Motor neuron (in vitro differentiated cells): ENCODE measurements at places on chromosomes 5 and 9. TPM values are rescaled to one million over a fixed set of nuclear protein-coding genes. Genes with fewer than 3 reads are reported as not detected.

SWI5 gene
- 52.0 and 52.2 TPM in 2 replicates for total RNA-seq

ERMP1 gene
- total RNA-seq, result 12.2 and 16.9 TPM in 2 replicates

PHPT1 gene
- total RNA-seq, result 274 and 293 TPM in 2 replicates

LPAR1 gene
- 49.6 and 51.3 TPM in 2 replicates for total RNA-seq

NKD2 gene
- total RNA-seq, result 7.0 and 8.7 TPM in 2 replicates

KIF20A gene
- total RNA-seq, result 1.2 and 2.1 TPM in 2 replicates

CCL27 gene
- 0.59 TPM in 1 of 2 replicates, not detected in the other for total RNA-seq

PCDHGB5 gene
- total RNA-seq, result 10.7 and 11.4 TPM in 2 replicates

GMCL2 gene
- not detected in 2 replicates for total RNA-seq

BTNL3 gene
- not detected in 2 replicates for total RNA-seq

ELOVL7 gene
- 0.43 and 0.69 TPM in 2 replicates for total RNA-seq

IRX4 gene
- total RNA-seq, result 0.43 and 0.53 TPM in 2 replicates

CCNJL gene
- 1.4 and 1.8 TPM in 2 replicates for total RNA-seq

VCAN gene
- total RNA-seq, result 611 and 951 TPM in 2 replicates

ADAMTSL1 gene
- total RNA-seq, result 15.4 and 18.6 TPM in 2 replicates

MPDZ gene
- 23.6 and 24.0 TPM in 2 replicates for total RNA-seq

SURF6 gene
- total RNA-seq, result 16.8 and 19.5 TPM in 2 replicates

C1QTNF2 gene
- total RNA-seq, result 0.20 and 0.32 TPM in 2 replicates

TMOD1 gene
- total RNA-seq, result 76.0 and 100 TPM in 2 replicates
